Left lung (tissue), 14 donors: ENCODE measurements at places on chromosomes 5 and 9. TPM values are rescaled to one million over a fixed set of nuclear protein-coding genes. Genes with fewer than 3 reads are reported as not detected.

Gene DMRT3
- polyA plus RNA-seq, result not detected

- DNase-seq, result no peak
Observed at GRCh38 chr5:10600626-10601245, 36.9 kb downstream of the ANKRD33B start.

- DNase-seq, result no peak
Observed at GRCh38 chr5:39137819-39138451, 63.7 kb upstream of the RICTOR start.

Gene FAM151B
- polyA plus RNA-seq, result 3.1 TPM

DNA sequence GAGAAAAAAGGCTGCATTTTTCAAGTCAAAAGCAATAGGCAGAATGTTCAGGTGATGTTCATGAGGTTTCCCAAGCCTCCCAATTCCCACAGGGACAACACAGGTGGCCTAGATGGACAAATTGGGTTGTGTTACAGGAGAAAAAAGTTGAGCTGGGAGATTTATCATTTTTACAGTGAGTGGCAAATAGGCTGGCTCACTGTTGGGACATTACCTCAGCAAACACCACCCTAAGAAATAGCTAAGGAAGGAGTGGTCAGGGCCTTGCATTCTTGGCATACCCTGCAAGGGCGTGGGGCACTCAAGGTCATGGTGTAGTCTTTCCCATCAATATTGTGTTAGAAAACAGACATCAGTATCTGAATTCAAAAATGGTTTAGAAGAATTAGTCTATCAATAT, 23.3 kb upstream of the CPLANE1 start:
- DNase-seq, result peak; percentile 22

GRCh38 chr9:37378613-37379004, 43.9 kb upstream of the GRHPR start:
- DNase-seq, result no peak

Gene SNAPC4
- polyA plus RNA-seq, result 10.6 TPM

Gene CCDC152
- 30.0 TPM for polyA plus RNA-seq

DNA sequence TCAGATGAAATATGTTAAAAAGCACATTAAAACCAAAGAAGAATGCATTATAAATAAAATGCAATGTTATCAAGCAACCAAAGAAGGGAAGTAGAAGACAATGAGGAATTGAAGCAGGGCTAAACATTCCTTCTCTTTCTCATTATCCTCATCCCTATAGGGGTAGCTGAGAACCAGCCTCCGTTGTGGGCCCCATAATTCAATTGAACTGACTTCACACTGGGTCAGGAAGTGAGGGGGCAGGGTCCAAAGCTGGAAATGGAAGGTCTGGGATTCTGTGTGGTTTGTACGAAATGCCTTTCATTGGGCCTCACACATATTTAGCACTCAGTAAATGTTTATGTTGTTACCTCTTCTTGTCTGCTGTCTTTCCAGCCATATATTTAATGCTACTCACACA, 220.4 kb upstream of the CD180 start:
- DNase-seq, result no peak

GRCh38 chr5:172762214-172763119, 8.5 kb downstream of the DUSP1 start:
- no peak for DNase-seq

Gene GARNL3
- 40.0 TPM for polyA plus RNA-seq

GRCh38 chr9:88015606-88016005, 41.3 kb upstream of the CDK20 start:
- no peak for DNase-seq
